ENCODE measurements at places on chromosomes 1 and 21.

- no peak for DNase-seq
These were observed 159.1 kb downstream of the BRINP2 start for GRCh38 chr1:177329871-177330270.

DNA sequence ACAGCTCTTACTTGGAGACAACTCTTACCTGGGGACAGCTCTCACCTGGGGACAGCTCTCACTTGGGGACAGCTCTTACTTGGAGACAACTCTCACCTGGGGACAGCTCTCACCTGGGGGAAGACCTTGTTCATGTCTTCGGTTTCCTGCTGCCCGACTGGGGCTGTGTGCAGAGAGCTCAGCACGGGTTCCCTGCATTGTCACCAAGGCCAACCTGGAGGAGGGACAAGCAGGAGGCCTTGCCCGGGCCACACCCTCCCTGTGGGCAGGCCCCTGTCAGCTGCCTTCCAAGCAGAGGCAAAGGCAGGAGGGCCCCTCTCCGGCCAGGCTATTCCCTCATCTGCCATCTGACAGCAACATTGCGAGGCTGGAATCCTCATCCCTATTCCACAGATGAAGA, at the start of gene LDLRAD1:
Gene LDLRAD1, minus strand, starts transcription at position 208 of the 400 bp plus-strand sequence. Its CDS starts 74 bp downstream, at position 134.
- DNase-seq = no peak

GRCh38 chr1:152933196-152933595, 13.8 kb upstream of the SPRR5 start:
- no peak for DNase-seq

DNA sequence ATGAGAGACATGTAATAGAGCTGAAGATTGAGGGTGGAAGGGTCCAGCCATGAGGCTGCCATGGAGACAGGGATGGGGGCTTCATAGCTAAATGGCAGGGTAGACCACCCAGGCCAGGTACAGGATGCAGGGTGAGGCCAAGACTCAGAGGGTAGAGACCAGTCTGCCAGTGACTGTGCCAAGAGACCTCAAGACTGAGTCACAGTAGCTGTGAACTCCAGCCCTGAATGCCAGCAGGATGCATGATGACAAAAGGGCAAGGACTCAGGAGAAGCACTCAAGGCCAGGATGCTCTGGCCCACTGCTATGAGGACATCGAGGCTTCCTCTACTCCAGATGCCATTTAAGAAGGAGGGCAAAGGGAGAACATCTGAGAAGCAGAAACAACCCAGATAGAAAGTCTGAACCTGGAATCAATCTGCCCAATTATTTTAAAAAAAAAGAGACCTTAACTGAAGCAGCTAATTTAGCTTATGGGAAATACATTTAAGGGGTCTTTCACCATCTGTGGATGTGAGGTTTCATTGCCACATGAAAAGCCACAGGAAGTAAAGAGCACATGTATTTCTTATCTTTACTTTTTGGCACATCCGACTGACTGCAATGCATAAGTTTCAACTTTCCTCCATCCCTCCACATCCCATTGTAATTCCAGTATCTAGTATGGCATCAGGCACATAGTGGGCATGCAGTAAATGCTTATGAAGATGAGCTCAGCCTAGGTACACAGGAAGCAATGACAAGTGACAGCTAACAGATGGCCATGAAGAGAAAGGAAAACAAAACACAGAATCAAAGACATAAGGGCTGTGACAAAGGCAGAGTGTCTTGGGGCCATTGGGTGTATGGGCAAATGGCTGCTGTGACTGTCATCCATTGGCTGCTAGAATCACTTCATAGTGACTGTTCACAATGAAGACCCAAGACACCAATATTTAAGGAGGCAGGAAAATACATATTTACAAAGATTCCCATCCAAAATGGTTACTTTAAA, 40.2 kb downstream of the SUSD4 start:
- no peak for DNase-seq

GRCh38 chr21:41763398-41763931, 3.4 kb downstream of the RIPK4 start:
- peak; percentile 55 for DNase-seq

All from neural progenitor cell (in vitro differentiated cells).